ENCODE measurements at places on chromosomes 7 and 10. TPM values are rescaled to one million over a fixed set of nuclear protein-coding genes. Genes with fewer than 3 reads are reported as not detected.

- no peak for DNase-seq
Measured at GRCh38 chr7:78151229-78151628, 352.7 kb downstream of the PHTF2 start.

GRCh38 chr7:34486371-34486770 lies 171.6 kb upstream of the NPSR1 start:
- DNase-seq: no peak

GRCh38 chr10:65273115-65273514 lies 1652.7 kb upstream of the LRRTM3 start:
- no peak for DNase-seq

PIK3CG gene
- total RNA-seq: 64.9 TPM

DNA sequence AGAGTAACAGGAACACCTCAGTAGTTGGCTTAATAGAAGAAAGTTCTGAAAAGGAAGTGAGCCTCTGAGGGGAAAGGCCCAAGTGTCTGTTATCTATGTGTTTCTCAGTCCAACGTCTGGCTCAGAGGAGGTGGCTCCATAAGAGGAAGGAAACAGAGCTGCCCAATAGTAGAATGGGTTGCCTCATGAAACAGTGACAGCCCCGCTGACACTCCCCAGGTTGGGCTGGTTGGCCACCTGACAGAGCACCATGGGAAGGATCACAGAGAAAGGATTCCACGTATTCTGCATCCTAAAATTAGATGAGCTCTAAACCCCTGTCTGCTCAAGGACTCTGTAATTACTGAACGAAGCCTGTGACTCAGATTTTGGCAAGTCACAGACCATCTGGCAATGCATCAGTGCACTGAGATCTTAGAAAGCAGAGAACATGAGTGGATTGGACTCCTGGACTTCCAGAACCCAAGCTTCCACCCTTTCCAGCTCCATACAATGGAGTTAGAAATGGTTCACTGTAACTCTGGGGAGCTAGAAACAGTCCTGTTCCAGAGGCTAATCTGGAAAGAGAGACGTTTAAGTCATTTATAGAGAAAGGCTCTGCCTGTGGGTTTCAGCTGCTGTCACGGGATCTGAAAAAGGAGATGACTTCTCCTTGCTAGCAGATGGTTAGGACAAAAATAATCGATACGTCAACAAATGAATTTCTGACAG lies 2.9 kb downstream of the PKD2L1 start:
- DNase-seq: peak; percentile 56

- no peak for DNase-seq
Measured at GRCh38 chr7:99679032-99679399, 780 bp downstream of the CYP3A5 start.

VWA2 gene
- total RNA-seq: not detected

GRCh38 chr7:135143885-135144668 lies 3.8 kb upstream of the TMEM140 start:
- no peak for DNase-seq

GRCh38 chr10:15658069-15658702 lies 61.5 kb downstream of the ITGA8 start:
- DNase-seq: no peak

DNA sequence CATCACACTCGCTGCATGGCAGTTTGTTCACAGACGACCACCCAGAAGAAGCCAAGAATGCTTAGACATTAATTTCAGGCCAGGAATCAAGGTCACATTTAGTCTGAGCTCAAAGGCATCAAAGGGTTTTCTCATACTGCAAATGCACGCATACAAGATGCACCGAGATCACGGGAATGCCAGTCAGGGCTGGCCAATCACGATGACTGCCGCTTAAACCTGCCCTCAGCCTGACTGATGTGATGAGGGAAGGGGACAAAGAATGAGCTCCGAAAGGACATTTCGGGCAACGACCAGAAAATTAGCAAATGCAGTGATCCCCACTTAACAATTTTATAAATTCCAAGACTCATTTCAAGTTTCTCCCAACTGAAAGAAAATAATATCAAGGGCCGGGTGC lies 20.2 kb downstream of the CTBP2 start:
- DNase-seq: no peak

GDF2 gene
- total RNA-seq: not detected

DNA sequence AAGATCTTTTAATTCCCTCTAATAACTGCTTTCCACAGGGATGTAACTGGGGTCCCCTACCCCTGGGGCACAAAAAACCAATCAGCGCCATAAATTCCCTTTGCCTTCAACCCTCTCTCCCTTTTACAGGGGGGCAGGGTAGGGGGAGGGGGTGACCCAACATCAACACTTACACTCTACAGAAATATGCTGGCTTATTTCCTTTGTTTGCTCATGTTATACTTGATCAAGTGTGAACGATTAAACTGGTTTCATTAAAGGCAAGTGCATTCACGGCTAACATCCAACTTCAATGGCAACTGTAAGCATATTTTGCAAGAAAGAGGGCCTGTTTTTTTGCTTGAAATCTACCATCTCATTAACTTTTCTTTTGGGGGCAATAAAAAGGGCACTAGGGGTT lies 2.9 kb downstream of the CTBP2 start:
- no peak for DNase-seq

GRCh38 chr10:116886772-116887171 lies 37.5 kb downstream of the ENO4 start:
- no peak for DNase-seq

- no peak for DNase-seq
Measured at GRCh38 chr7:3712841-3713240, 411.8 kb downstream of the SDK1 start.

DNA sequence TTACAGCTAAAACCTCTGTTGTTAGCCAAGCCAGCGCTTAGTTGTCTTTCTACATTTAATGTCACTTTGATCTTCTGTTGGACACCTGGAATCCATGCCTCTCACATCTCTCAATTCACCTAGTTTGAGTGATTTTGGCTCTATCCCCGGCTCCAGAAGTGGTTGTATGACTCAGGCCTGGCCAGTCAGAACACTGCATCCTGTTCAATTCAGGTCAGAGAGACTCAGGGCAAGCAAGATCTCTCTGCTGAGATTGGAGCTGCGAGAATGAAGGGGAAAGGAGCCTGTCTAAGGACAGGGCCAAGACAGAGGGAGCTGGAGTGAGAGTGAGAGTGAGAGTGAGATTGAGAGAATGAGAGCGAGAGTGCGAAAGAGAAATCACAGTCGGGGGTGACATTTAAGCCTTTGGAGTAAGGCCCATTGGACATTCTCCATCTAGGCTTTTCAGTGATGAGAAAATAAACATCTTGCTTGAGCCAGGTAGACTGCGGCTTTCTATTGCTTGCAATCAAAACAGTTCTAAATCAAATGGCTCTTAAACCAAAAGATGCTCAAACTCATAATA lies 83.3 kb upstream of the DYNC1I1 start:
- no peak for DNase-seq

OIT3 gene
- total RNA-seq: not detected

SLC26A4 gene
- not detected for total RNA-seq

GALNT11 gene
- total RNA-seq: 44.0 TPM

INSYN2A gene
- not detected for total RNA-seq

GRCh38 chr7:105015390-105015965 lies 1.5 kb downstream of the KMT2E start:
- no peak for DNase-seq

DNA sequence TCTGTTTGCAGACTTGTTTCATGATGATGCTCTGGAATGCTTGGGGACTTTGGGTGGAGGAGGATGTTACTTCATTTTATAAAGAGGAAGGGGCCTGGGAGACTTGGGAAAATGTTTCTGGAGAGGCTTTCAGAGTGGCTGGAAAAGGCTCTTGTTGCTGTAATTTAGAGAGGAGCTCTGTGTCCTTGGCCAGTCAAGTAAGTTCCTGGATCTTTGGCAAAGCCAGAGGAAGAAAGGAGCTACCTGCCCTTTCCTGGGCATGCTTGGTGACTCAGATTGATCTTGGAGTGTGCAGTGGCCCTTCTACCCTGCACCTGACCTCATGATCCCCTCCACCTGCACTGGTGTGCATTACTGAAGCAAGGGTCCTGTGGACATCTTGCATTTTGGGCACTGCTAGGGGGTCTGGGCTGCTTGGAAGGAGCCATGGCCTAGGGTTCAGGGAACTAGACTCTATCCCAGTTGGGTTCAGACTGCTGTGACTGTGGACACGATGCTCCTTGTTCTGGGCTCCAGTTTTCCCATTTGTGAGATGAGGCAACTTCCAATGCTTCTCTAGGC lies 56.1 kb downstream of the ADCYAP1R1 start:
- DNase-seq: no peak

DNA sequence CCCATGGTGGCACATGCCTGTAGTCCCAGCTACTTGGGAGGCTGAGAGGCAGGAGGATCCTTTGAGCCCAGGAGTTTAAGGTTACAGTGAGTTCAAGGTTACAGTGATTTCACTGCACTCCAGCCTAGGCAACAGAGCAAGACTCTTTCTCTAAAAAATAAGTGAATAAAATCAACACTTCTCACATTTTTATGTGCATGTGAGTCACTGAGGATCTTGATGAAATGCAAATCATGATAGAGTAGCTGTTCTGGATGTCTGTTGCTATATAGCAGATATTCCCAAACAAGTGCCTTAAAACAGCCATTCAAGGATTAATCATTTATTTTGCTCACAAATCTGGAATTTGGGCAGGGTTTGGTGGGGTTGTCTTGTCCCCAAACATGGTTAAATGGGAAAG lies 62.3 kb upstream of the ARHGAP12 start:
- DNase-seq: no peak

- no peak for DNase-seq
Measured at GRCh38 chr7:130489140-130489983, 2.5 kb upstream of the MEST start.

FRMD4A gene
- 0.36 TPM for total RNA-seq

DNA sequence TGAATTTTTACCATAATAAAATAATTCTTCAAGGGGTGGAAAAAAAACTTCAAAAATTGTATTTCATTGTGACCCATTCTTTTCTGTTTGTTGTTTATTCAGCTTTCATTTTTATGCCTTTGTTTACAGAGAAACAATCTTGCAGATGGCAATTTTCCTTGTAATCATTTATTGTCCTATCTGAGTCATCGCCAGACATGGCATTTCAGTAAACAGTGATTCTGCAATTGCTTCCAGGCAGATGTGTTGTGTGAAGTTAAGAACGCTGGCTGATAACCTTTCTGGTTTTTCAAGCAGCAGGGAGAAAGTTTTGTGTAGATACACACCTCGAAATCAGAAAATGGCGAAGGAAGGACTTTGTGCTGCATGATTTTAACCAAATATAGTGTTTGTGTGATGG lies 80.7 kb upstream of the RPA3 start:
- DNase-seq: no peak

C10orf120 gene
- not detected for total RNA-seq

GRCh38 chr7:105222953-105223352 lies 165.8 kb downstream of the SRPK2 start:
- no peak for DNase-seq

GRCh38 chr10:51117053-51117660 lies 42.9 kb downstream of the PRKG1 start:
- DNase-seq: no peak

DNA sequence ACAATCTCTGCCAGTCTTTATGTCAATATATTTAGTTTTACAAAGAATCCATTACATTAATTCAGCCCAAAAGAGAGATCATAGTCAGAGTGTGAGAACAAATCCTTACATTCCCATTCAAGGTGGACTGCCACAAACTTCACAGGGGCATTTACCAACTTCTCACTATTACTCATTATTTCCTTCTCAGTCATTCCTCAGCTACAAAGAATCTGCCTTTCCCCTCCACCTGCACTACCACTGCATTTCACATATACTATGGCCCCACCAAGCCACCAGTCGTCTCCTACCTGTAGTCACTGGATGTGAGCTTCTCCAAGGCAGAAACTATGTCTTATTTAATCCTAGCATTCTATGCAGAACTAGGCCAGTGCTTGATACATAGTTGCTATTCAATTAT lies 94.3 kb downstream of the USP6NL start:
- DNase-seq: no peak

LOXL4 gene
- total RNA-seq: 0.23 TPM

GRCh38 chr7:51242007-51242691 lies 74.5 kb downstream of the COBL start:
- DNase-seq: no peak

NUTM2E gene
- not detected for total RNA-seq

GRCh38 chr10:86450806-86451603 lies 70.6 kb downstream of the WAPL start:
- no peak for DNase-seq

DNA sequence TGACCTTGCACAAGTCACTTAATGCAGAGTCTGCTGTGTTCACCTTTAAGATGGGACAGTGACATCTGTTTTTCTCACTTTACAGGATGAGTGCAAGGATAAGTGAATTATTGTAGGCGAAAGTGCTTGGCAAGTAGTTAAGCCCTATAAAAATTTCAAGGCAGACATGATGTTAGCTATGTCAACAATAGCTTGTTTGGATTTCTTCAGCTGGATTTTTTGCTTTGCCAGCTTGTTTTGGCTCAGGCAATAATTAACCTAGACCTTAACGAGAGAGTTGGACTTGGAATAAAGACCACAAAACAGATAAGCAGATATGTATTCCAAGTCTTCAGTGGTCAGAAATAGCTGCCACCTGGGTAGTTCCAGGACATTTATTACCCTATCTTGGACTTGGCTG lies 255.2 kb downstream of the ARL4A start:
- no peak for DNase-seq

DNA sequence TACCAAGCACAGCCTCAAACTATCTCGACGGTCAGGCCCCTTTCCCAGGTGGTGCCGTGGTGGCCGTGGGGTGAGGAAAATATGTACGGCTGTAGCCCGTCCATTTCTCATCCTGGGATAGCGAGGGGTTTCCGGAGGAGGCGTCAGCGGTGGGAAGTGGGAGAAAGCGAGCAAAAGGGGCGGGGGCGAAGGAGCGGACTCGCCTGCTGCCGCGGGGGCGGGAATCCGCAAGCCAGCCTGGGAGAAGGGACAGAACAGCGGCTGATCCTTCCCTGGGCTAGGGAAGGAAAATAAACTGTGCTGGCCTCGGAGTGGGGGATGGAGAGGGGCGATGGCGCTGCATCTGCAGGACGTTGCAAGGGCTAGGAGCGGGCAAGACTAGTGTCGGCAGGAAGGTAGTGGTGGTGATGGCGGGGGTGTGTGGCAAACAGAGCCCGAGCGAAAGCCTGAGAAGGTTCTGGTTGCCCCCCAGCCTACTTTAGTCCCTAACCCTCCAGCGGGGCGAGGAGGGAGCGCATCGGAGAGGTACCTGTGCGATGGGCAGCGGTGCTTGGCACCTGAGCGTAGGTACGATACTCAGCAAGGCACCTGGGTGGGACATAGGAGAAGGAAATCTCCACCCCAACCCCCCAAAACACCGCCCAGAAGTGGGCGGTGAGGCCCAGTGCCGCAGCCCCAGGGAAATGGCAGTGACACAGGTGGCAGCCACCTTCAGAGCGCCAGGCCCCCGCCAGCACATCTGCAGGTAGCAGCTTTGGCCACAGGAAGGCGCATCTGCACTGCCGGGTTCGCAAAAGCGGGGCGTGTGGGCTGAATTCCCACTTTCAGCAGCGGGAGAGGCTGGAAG lies 49.9 kb upstream of the STEAP1B start:
- peak; percentile 66 for DNase-seq

WIPF3 gene
- not detected for total RNA-seq

FXYD4 gene
- not detected for total RNA-seq

- no peak for DNase-seq
Measured at GRCh38 chr10:63106111-63106755, 26.9 kb upstream of the NRBF2 start.
